ENCODE measurements at places on chromosomes 5 and 9.
A peak's percentile ranks its signal among the peaks of the same experiment; 100 is the strongest.

DNA sequence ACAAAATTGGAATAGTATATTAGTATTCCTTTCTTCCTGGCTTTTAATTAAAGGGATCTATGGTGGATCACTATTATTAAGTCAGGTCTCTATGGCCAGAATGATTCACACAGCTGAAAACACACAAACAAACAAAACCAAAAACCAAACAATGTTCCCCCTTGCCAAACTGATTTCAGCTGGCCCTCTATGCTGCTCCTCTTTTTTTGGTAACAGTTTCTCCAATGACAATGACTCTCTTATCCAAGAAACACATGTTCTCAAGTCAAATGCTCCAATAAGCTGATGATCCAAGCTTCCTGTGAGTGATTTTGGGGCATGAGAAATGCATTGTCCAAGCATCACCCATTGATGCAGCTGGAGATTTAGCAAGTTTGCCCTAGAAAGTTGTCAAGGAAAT, 193.4 kb upstream of the TUT7 start:
- H3K27me3 ChIP-seq = no peaks in the 10 kb centered on the region
- H3K27ac ChIP-seq = no peak overlapping the region
- H3K4me3 ChIP-seq = no peak overlapping the region
- no peaks in the 10 kb centered on the region for H3K4me1 ChIP-seq
- no peaks in the 10 kb centered on the region for H3K36me3 ChIP-seq

GRCh38 chr9:137388589-137389427, 34.2 kb downstream of the EXD3 start:
- peaks cover 32% of the 10 kb centered on the region for H3K4me1 ChIP-seq
- H3K4me3 ChIP-seq = no peak overlapping the region
- no peaks in the 10 kb centered on the region for H3K27me3 ChIP-seq
- peaks cover 85% of the 10 kb centered on the region for H3K36me3 ChIP-seq

DNA sequence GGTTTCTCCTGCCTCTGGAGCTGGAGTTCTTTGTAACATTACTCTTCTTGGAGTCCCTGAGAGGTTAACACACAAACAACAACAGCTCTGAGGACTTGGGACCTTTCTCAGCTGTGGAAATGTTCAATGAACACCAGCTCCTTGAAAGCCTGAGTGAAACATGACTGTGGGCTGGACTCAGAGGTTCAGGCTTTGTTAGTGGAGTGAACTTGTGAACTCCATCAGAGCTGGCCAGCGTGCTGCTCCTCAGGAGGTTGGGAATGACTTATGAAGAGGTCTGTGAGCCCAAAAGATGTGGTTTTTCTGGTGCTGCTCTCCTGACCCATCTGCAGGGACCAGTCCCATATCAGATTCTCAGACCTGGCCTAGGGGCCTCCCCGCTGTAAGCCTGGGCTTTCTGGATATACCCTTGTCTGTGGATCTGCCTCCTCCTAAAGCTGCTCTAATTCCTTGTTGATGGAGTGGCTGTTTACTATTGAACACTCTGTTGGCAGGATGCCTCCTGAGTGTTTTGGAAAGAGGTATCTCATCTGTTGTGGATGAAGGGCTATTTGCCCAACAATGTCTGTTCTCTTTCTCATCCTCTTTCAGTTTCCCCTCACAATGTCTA, 170.0 kb upstream of the GDNF start:
- H3K27me3 ChIP-seq = no peaks in the 10 kb centered on the region
- H3K4me3 ChIP-seq = no peak overlapping the region
- H3K36me3 ChIP-seq = no peaks in the 10 kb centered on the region
- no peak overlapping the region for H3K27ac ChIP-seq
- no peaks in the 10 kb centered on the region for H3K4me1 ChIP-seq

GRCh38 chr5:154084062-154084639, 45.4 kb downstream of the MFAP3 start:
- no peaks in the 10 kb centered on the region for H3K27me3 ChIP-seq
- peak; percentile 84 for DNase-seq
- H3K4me1 ChIP-seq = no peaks in the 10 kb centered on the region
- no peak overlapping the region for H3K4me3 ChIP-seq
- H3K27ac ChIP-seq = no peak overlapping the region
- H3K36me3 ChIP-seq = no peaks in the 10 kb centered on the region

GRCh38 chr5:36417221-36417620, 115.5 kb upstream of the RANBP3L start:
- H3K4me1 ChIP-seq = peaks cover 4% of the 10 kb centered on the region
- no peak for DNase-seq
- H3K36me3 ChIP-seq = no peaks in the 10 kb centered on the region
- H3K27ac ChIP-seq = no peak overlapping the region
- H3K4me3 ChIP-seq = no peak overlapping the region

GRCh38 chr5:80964919-80965318, 4.8 kb downstream of the RASGRF2 start:
- no peak overlapping the region for H3K27ac ChIP-seq
- no peak overlapping the region for H3K4me3 ChIP-seq
- H3K4me1 ChIP-seq = peaks cover 6% of the 10 kb centered on the region
- H3K27me3 ChIP-seq = peaks cover 12% of the 10 kb centered on the region
- DNase-seq = no peak

DNA sequence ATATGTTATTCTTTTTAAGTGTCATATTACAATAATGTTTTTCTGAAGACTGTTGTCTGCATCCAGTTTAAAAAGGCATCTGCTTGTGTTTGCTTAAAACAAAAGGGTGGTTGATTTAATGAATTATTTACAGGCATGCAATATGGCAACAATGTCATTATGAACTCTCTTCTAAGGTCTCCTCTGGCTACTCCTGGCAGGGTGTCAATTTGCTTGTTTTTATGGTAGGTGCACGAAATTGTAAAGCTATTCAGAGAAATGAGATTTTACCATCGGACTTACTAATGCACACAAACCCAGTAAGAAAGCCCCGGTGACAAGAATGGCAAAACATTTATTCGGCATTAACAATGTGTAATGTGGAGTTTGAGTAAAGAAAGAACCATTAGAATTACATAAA, 539.8 kb upstream of the ZNF608 start:
- DNase-seq = peak; percentile 35
- H3K4me3 ChIP-seq = no peak overlapping the region
- no peaks in the 10 kb centered on the region for H3K27me3 ChIP-seq
- H3K36me3 ChIP-seq = no peaks in the 10 kb centered on the region
- no peak overlapping the region for H3K27ac ChIP-seq
- H3K4me1 ChIP-seq = no peaks in the 10 kb centered on the region

GRCh38 chr5:20360263-20360662, 372.3 kb upstream of the CDH18 start:
- no peak overlapping the region for H3K4me3 ChIP-seq
- no peaks in the 10 kb centered on the region for H3K27me3 ChIP-seq
- no peaks in the 10 kb centered on the region for H3K36me3 ChIP-seq
- H3K27ac ChIP-seq = no peak overlapping the region
- DNase-seq = peak; percentile 56

DNA sequence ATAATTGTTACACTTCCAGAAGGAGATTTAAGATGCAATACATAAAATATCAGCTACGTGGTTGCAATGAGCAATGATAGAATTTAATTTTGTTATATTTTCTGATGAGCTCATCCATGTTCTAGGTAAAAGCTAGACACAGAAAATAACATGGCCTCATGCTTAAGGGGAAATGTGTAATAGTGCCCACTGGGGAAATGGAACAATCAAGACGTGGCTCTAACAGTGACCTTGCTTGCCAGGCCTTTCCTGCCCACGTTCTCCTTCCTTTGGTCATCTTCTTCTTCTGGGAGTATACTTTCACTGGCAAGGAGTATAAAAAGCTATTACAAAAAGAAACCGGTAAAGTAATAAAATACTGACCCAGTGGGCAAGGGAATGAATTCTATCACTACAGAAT, 116.2 kb upstream of the TMEM161B start:
- no peak overlapping the region for H3K4me3 ChIP-seq
- DNase-seq = peak; percentile 2
- no peak overlapping the region for H3K27ac ChIP-seq

- no peak for DNase-seq
- H3K27ac ChIP-seq = no peak overlapping the region
- peaks cover 22% of the 10 kb centered on the region for H3K4me1 ChIP-seq
- H3K4me3 ChIP-seq = no peak overlapping the region
- H3K27me3 ChIP-seq = no peaks in the 10 kb centered on the region
- peaks cover 9% of the 10 kb centered on the region for H3K36me3 ChIP-seq
Observed at GRCh38 chr5:133048993-133049725, 2.7 kb upstream of the HSPA4 start.

- peak overlapping the region; percentile 16 for H3K27ac ChIP-seq
- no peaks in the 10 kb centered on the region for H3K36me3 ChIP-seq
- DNase-seq = no peak
- no peaks in the 10 kb centered on the region for H3K4me1 ChIP-seq
Observed at GRCh38 chr5:125049721-125050702, 303.6 kb upstream of the ZNF608 start.

- no peak overlapping the region for H3K27ac ChIP-seq
- DNase-seq = no peak
- peaks cover 7% of the 10 kb centered on the region for H3K4me1 ChIP-seq
- peaks cover 9% of the 10 kb centered on the region for H3K36me3 ChIP-seq
Observed at GRCh38 chr5:157747766-157748700, 4.5 kb downstream of the LSM11 start.

- H3K36me3 ChIP-seq = peaks cover 56% of the 10 kb centered on the region
- H3K27me3 ChIP-seq = no peaks in the 10 kb centered on the region
- DNase-seq = no peak
- peaks cover 50% of the 10 kb centered on the region for H3K4me1 ChIP-seq
Observed at GRCh38 chr9:126485662-126486061, 128.1 kb upstream of the LMX1B start.

DNA sequence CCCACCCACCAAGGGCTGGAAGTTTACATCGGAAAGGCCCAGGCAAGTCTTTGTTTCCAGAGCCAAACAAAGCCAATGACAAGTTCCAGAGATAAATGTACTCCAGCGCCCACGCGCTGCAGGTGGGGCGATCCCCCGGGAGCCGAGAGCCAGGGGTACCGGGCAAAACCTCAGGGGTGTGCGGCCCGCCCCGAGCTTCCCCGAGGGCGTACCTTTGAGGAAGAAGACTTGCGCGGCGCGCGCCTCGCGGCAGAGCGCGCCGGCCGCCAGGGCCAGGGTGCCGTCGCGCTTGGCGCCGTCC, 671 bp downstream of the DUSP1 start:
- peaks cover 18% of the 10 kb centered on the region for H3K36me3 ChIP-seq
- H3K4me3 ChIP-seq = peak overlapping the region; percentile 99
- no peak for DNase-seq
- H3K27ac ChIP-seq = peak overlapping the region; percentile 94
- H3K27me3 ChIP-seq = no peaks in the 10 kb centered on the region
- peaks cover 57% of the 10 kb centered on the region for H3K4me1 ChIP-seq

GRCh38 chr5:140130949-140131733, 5.4 kb downstream of the IGIP start:
- H3K4me1 ChIP-seq = no peaks in the 10 kb centered on the region
- no peak overlapping the region for H3K27ac ChIP-seq
- no peak for DNase-seq
- H3K4me3 ChIP-seq = no peak overlapping the region
- H3K27me3 ChIP-seq = no peaks in the 10 kb centered on the region
